Activated naive CD8-positive, alpha-beta T cell treated with anti-CD3 and anti-CD28 coated beads, Interleukin-2, amount 50 U/mL, for 24 hours (primary cell): ENCODE measurements at places on chromosomes 13 and 19.

- DNase-seq = no peak
Observed at GRCh38 chr13:22883956-22884355, 296.8 kb upstream of the SGCG start.

- no peak for DNase-seq
Observed at GRCh38 chr19:16509141-16510061, 13.2 kb downstream of the C19orf44 start.

DNA sequence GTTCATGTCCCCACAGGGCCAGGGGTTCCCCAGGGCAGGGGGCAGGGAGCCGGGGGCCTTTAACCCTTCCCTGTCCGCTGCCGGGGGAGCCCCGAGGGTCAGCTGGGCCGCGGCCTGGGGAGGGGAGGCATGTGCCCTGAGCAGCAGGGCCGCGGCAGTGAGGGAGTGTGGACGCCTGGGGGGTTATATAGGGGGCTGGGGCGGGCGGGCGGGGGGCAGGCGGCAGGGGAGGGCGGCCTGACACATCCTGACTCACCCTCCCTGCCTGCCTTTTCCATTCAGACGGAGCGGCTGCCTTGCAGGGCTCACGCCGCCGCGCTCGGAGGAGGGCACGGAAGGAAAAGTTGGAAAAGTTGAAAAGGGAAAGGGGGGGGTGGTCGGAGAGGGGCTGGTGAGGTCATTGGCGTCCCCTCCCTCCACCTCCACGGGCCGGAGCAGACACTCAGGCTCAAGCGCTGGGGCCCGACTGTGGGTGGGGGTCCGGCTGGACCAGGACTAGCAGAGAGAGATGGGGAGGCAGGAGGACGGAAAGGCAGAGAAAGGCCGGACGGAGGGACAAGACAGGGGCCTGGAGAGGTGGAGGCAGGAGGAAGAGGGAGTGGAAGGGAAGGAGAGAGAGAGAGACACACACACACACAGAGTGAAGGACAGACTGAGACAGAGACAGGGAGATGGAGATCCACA is at the start of gene IL11:
Gene IL11 (minus strand): TSS at position 159 of the 684 bp plus-strand sequence. CDS start 153 bp downstream, at position 6.
- DNase-seq = no peak

DNA sequence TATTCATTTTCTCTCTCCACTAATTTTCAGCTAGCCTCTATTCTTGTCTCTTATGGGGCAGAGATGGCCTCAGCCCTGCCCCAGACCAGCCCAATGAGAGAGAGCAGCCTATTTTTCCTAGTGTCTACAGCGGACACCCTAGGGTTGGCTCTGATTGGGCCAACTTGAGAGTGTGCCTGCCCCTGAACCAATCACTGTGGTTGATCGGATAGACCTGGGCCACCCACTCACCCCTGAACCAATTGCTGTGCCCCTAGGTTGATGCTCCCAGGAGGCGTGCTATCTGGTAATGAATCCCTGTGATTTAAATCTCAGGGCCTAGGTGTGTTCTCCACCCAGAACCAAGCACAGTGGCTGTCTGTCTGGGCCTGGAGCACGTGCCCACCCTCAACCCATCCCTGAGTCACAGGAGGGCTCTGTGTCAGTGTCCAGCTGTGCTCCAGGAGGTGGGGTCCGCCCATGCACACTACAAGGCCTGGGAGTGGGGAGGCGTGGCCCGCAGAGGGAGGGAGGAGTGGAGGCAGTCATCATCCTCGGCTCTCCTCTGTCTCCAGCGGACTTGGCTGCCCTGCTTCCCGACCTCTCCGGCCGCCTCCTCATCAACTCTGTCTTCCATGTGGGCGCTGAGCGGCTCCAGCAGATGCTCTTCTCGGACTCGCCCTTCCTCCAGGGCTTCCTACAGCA is 14.9 kb upstream of the SCN1B start:
- no peak for DNase-seq

GRCh38 chr19:48353677-48354076 is 10.1 kb downstream of the TMEM143 start:
- DNase-seq = no peak

DNA sequence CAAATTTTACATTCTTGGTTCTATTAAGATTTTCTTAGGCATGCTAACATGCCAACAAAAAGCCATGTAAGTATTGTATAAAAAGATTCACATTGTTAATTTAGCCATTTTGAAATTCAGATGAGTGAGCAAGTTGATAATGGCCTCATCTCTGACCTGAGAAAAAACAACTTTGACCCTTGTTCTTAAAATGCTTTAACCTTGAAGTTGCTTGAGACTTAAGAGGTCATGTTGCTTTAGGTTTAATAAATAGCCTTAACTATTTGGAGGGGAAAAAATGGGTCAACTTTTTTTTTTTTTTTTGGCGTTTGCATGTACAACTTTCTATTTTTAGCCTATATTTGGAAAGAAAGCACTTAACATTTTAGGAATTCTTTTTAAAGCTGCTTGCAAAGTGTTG is 6.0 kb downstream of the MIR17HG start:
- no peak for DNase-seq

DNA sequence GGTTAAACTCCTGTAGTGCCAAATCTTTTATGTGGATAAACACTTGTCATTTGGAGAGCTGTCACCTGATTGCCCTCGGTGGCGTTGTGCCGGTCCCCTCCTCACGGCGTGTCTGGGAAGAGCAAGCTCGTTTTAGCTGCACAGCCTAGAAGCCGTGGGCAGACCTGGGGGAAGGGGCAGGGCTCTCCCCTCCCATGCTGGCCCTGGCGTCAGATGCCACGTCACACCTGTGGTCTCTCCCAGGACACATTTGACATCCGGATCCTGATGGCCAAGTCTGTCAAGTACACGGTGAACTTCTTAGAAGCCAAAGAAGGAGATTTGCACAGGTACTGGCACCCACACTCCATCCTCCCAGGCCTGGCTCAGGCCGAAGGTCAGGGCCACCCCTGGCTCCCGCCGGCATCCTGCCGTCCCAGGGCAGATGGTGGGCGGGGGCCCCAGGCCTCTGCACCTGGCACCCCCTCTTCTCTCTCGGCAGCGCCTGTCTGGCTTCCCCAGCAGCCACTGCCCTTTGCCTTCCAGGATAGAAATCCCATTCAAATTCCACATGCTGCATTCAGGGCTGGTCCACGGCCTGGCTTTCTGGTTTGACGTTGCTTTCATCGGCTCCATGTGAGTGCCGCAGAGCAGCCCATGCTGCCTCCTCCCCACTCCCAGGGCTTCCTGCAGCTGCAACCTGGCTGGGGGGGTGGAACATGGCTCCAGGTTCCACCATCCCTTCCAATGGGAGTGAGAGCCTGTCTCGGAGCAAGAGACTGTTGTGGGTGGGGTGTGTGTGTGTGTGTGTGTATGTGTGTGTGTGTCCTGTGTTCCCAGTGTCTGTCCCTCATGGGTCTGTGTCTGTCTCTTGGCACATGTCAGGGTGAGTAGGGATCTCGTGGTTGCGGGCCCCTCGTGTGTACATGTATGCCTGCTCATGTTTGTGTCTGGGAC is 8.8 kb downstream of the YIPF2 start:
- no peak for DNase-seq

- no peak for DNase-seq
Observed at GRCh38 chr13:75418997-75419396, 63.0 kb downstream of the TBC1D4 start.

- no peak for DNase-seq
Observed at GRCh38 chr13:60273971-60274527, 110.3 kb upstream of the DIAPH3 start.

DNA sequence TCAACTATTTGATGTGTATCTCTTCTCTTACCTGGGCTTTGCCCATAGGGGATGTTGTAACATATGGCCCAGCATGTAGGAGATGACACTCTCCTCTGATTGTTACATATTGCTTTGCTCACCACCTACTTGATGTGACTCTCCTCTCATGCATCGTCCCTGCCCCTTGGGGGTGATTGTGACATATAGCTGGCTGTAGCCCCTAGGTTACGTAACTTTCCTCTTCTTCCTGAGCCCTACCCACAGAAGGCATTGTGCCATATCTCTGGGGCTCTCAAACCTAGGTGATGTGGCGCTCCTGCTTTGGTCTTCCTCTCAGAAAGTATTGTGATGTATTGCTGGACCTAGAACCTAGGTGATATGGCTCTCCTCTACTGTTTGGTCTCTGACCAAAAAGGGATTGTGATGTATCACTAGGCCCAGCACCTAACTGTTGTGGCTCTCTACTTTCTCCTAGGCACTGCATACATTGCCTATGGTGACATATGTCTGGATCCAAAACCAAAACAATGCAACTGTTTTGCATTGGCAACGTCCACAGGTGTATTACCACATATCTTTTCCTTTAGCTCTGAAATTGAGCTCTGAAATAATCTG is 71.9 kb upstream of the ZNF724 start:
- no peak for DNase-seq

DNA sequence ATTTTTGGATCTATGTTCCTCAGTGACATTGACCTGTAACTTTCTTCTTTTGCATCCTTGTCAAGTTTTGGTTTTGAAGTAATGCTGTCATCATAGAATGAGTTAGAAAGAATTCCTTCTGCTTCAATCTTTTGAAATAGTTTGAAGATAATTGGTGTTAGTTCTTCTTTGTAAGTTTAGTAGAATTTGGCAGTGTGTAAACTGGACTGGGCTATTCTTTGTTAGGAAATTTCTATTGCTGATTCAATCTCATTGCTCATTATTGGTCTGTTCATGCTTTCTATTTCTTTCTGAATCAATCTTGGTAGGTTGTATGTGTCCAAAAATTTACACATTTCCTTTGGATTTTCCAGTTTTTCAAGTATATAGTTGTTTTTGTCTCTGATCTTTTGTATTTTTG is 101.7 kb upstream of the SPRY2 start:
- no peak for DNase-seq

GRCh38 chr19:39539165-39539517 is 820 bp downstream of the EID2 start:
- no peak for DNase-seq
